ENCODE measurements at places on chromosomes 11 and 22. TPM values are rescaled to one million over a fixed set of nuclear protein-coding genes. Genes with fewer than 3 reads are reported as not detected.
A peak's percentile ranks its signal among the peaks of the same experiment; 100 is the strongest.

DNA sequence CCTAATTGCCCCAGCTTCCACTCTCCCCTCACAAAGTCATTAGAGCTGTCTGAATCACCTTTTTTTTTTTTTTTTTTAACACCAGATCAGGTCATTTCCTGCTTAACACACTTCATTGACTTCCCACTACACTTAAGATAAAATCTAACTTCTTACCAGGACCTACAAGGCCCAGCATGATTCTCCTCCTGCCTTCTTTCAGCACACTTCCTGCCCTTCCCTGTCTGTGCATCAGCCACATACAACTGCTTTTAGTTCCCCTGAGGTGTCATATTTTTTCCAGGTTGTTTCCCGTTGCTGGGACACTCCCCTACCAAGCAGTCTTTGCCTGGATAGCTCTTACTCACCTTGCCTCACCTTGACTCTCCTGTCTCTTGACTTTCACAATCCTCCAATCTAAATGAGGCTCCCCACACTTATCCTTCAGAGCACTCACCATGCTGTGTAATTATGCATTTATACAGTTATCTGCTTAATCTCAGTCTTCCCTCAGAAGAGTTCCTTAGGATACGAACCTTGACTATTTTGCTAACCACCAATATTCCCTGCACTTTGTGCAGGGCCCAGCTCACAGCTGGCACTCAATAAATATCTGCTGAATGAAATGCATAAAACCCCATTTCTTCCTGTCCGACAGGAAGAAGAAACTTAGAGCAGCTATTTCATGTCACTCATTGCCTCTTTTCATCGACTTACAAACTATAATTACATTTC, 96.6 kb upstream of the AKIP1 start:
- DNase-seq: no peak

GRCh38 chr22:48902983-48903650, 924.6 kb downstream of the BRD1 start:
- DNase-seq: no peak

Gene MFNG
- polyA plus RNA-seq: 9.6 TPM

Gene MIAT
- 0.04 TPM for polyA plus RNA-seq

Gene SEC14L2
- 0.38 TPM for polyA plus RNA-seq

DNA sequence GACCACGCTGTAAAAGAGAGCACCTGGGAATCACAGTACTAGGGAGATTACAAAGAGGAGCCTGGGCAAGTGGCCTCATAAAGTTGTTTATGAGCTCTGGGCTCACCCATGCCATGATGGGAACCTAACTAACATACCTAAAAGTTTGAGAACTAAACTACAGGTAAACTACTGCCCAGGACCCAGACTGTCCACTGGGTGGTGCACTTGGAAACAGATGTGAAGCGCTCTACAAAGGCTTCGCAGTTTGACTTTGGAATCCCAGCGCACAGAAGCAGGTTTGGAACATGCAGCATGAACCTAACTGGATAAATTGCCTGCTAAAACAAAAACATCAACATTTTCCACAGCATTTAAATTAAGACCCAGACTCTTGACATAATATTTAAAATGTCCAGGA, 418.6 kb downstream of the FAM181B start:
- DNase-seq: no peak

DNA sequence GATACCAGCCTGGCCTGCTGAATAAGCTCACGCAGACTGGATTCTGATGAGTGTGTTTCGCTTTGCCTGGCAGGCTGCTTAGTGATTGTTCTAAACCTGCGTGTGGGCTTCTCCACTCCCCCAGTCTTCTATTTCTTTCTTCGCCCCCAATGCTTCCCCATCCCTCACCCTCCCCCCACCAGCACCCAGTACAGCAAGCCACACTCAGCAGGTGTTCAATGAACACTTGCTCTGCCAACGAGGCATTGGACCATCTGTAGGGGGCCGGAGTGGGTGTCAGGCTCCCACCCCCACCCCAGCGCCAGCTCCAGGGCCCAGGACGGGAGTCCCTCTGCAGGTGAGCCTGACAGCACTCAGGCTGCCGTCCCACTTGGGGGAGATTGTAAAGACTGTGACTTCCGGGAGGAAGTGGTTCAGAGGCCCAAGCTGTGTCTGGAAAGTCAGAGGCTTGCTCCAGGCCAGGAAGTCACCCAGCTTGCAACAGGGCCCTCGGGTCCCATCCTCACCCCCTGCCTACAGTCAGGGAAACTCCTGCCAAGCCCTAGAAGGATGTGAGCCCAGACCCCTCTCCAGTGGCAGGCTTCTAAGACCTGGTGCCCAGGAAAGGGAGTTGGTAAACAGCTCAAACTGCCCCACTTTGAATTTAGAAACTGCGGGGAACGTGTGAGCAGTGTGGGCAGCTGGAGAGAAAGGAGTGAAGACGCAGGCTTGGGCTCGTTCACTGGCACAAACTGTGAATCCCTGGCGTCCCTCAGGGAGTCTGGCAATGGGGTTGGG, 66.3 kb upstream of the PRDM11 start:
- no peak for DNase-seq

Gene CRYBB2
- polyA plus RNA-seq: 0.04 TPM

GRCh38 chr11:64499261-64500004, 91.6 kb upstream of the SLC22A12 start:
- DNase-seq: no peak

Gene CDC42EP1
- 3.8 TPM for polyA plus RNA-seq

DNA sequence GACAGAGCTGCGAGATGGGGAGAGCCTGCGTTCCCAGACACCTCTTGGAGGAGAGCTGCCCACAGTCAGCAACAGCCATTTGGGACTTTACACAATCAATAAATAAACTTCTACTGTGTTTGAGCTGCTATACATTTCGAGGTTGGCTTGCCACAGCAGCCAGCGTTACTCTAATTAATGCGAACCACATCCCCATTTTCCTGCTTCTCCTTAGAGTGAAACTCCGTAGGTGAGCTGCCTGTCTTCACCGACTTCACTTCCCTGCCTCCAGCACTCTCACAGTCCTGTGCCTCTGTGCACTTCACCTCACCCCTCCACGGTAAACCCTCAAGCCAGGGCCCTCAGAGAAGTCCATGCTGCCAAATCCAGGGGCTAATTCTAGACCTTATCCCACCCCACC, 5.9 kb upstream of the SLC22A12 start:
- DNase-seq: peak; percentile 3

- DNase-seq: no peak
Measured at GRCh38 chr11:5204787-5205186, 4.3 kb upstream of the OR51V1 start.

DNA sequence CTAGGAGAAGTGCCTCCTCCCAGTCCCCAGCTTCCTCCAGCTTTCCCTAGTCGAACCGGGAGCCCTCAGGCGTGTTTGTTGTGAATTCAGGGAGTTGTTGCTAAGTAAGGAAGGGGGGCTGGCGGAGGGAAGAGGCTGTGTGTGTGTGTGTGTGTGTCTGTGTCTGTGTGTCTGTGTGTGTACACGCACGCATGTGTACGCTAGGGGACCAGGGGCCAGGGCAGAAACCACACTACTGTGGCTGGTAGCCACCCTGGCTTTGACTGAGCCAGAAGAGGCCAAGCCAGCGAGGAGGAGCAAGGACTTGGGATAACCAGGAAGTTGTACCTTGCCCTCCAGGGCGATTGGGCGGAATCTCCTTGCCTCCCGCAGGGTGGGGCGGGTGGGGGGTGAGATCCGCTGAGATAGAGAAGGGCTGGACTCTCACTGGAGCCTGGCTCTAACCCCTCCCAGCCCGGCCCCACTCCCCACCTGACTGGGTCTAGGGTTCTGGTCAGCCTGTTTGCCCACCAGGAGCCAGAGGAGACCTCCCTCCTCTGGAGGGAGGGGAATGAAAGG, 7.5 kb downstream of the BCL9L start:
- DNase-seq: peak; percentile 88

DNA sequence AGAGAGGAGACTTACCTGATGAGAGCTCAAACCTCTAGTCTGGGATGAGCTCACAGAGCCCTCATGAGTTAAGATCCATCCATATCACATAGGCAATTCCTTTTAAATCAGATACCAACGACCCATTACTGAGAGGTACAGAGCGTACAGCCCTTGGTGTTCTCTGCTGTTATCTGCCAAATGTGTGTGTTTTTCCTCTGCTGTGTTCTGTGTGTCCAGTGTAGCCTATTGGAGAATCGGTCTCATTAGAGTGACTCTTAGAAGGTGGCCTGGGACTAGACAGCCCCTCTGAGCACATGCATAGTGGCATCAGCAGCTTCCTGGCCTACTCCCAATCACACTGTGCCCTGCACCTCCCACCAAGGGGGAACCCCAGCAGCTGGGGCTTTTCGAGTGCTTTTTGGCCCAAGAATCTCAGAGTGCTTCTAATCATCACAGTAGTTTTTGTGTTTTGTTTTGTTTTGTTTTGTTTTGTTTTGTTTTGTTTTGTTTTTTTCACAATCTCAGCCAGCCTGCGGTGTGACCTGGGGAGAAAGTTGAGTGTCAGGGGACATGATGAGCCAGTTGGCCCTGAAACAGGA, 25.4 kb downstream of the TP53AIP1 start:
- no peak for DNase-seq

DNA sequence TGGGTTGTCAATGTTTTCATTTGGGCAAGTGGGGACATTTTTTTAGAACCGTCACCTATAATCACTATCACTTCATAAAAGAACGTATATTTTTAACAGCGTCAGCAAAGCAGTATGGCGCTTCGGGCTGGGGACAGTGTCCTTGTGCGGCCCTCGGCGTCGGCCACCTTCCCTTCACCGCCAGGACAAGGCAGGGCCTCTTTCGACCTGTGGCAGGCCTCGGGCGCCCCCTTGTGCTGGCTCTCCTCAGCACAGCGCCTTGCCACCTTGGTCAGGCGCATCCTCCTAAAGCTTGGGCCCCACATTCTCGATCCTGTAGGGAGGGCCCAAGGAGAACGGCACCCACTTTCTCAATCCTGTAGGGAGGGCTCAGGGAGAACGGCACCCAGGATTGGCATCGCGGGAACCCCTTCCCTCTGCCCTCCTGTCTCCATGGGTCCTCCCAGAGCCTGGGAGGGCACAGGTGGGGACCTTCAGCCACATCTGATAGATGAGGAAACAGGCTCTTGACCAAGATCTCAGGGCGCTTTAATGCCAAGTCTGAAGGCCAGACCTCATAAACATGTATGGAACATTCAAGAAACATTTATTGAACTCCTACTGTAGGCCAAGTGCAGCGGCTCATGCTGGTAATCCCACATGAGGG, 11.5 kb upstream of the FADD start:
- peak; percentile 88 for DNase-seq

GRCh38 chr22:50576806-50577696, 1.2 kb downstream of the CPT1B start:
- no peak for DNase-seq

- peak; percentile 41 for DNase-seq
Measured at GRCh38 chr11:61781585-61781984, 10.8 kb downstream of the TMEM258 start.

Gene SORL1
- 0.23 TPM for polyA plus RNA-seq

DNA sequence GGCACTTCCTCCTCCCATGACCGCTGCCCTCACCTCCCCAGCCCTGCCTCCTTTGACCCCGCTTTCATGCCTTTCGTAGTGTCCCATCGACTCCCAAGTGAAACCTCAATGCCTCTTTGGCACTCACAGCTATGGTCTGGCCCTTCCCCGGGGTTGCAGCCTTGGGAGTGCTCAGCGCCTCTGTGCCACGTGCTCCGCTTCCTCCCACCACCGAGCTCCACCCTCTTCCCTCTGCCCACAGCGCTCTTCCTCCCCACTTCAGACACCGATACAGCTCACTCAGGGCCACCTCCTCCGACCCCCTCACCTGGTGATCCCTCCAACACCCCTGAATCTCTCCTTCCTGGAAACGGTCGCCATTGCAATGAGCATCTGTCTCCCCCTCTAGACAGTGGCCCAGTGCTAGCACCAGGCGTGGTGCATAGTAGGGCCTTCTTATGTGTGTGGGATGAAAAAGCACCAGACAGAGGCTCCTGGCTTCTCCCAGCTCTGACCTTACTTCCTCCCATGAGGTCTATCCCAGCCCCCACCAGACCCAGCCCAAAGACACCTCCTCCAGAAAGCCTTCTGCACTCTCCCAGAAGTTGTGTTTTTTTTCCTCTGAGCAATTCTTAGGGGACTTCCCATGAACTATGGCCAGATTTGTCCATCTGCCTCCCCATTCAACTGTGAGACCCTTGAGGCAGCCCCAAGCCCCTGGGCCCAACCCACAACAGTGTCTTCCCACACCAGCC, 16.4 kb upstream of the SCGB1A1 start:
- DNase-seq: peak; percentile 74

DNA sequence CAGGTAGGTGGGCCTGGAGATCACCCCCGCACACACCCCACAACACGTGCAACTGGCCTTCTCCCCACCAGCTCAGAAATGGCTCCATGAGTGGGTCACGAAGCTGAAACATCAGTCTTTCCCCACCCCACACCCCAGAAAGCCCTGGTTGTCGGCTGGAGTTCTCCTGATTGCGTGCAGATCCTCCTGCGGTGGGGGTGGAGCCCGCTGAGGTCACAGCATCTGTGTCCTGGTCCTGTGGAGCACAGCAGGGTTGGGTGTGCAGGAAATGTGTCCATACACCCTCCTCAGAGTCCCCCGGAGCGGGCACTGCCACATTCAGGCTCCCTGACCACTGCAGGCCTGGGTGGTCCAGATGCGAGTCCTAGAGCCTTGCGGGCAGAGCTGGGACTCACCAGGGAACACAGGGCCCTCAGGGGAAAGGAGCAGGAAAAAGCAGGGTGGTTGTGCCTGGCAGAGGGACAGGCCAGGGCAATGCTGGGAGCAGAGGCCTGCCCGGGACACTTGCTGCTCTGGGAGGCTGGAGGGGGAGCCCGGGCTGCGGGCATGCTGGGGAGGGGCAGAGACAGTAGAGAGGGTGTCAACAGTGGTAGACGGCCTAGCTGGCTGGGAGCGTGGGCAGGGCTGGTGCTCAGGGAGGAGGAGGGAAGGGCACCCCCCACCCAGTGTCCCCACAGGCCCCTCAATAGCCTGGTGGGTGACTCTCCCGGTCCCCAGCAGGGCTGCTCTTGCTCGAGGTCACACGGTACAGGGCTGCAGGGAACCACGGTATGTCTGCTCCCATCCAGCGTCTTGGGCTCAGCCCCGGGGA, 42.4 kb upstream of the PPARA start:
- no peak for DNase-seq

- DNase-seq: no peak
Measured at GRCh38 chr22:48240148-48240934, 1477.9 kb downstream of the TBC1D22A start.

DNA sequence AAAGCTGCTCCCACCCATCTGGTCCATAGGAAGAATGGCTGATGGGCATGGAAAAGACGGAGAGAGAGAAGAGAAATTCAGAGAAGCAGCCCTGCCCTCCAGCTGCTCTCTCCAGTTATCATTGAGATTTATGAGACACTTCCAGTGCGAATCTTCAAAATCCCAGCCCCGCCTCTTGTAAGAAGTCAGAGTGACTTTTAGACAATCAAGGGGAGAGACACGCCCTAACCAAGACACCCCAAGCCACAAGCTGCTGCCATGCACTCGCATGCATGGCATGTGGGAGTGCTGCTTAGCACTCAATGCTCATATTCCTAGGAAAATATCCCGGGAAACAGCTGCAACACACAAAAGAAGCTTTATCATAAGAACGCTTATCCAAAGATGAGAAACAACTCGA, 110.6 kb upstream of the BID start:
- DNase-seq: no peak

Gene PICK1
- 18.9 TPM for polyA plus RNA-seq

- peak; percentile 77 for DNase-seq
Measured at GRCh38 chr11:11966826-11967668, 41.4 kb downstream of the DKK3 start.

Gene CENATAC
- 9.4 TPM for polyA plus RNA-seq

Gene TRIM48
- polyA plus RNA-seq: not detected

GRCh38 chr22:26035523-26035922, 133.7 kb upstream of the SEZ6L start:
- no peak for DNase-seq

Gene RIBC2
- polyA plus RNA-seq: not detected

Gene HMOX1
- 20.5 TPM for polyA plus RNA-seq

Data from psoas muscle (tissue), 8 donors.